Stimulated activated CD8-positive, alpha-beta memory T cell treated with anti-CD3 and anti-CD28 coated beads, Interleukin-4, amount 100 ng/mL, for 1 hour (primary cell): ENCODE measurements at places on chromosomes 4 and X.

GRCh38 chrX:37454537-37455285 is 105.5 kb downstream of the PRRG1 start:
- no peak for DNase-seq

DNA sequence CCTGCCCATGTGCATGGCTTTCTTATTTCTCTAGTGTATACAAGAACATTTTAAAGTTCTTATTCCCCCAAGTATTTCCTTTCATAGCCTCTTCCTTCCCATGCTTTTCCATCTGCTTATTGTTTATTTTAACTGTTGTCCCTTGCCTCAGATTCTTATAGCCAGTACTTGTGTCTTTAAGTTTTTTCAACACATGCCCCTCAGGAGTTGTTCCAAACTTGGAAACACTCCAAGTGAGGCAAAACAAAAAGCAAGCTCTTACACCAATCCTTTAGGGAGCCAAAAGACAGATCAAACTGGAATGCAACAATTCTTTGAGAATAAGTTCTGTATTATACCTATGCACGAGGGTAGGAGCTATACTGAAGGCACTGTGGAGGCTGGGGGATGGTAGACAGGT is 222.0 kb upstream of the STK26 start:
- DNase-seq: no peak

DNA sequence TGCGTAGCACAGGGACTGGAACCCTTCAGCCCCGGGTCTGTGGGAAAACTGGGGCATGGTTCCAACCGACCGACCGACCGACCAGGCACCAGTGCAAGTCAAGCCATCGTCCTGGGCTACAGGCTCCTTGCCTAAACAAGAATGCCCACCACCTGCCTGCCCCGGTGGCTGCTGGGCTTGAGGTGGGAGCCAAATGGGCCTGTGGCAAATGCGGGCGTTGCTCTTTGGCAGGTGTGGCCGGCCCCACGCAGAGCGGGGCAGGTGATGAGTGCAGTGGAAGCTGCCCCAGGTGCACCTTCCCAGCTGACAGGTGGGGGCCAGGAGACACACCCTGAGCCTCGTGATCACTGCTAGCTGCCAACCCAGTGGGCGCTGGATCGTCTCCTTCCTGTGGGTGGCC is 77.9 kb downstream of the MTMR1 start:
- DNase-seq: no peak

DNA sequence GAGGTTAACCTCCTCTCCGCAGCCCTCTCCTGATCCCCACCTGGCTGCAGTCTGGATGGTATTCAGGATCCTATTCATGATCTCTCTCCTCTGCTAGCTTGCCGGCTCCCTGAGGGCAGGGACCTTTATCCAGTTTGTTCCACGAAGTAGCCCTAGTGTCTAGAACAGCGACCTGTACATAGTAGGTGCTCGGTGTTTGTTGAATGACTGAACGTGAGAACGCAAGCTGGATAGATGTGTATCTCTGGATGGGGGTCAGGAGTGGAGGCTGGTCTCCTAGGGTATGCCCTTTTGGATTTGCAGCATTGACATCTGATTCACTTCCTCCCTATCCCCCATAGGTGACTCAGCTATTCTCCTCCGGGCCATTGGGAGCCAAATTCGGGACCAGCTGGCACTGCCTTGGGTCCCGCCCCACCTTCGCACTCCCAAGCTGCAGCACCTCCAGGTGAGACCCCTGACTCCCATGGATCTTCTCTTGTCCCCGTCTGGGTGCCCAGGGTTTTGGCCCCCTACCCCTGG is 7.3 kb downstream of the CCDC22 start:
- no peak for DNase-seq

- DNase-seq: no peak
These were observed 65.7 kb upstream of the TTC29 start for GRCh38 chr4:147011411-147011810.

DNA sequence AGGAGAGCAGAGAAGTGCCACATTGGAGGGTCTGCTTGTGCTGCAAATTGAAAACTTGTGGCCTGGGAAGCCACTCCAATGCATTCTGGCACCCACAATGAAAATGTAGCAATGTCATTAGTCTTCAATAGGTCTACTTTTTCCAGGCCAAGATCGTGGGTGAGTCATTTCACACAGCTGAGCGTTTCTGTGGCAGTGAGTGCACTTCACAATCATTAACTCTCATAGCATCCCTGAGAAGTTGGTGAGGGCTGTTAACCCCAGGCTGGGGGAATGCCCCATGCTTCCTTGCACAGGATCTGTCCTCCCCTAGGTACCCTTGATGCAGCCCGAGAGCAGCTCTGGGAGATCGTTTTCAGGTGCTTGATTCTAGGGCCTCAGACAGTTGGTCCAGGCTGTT is 196.8 kb upstream of the ATP6AP2 start:
- no peak for DNase-seq

GRCh38 chr4:7371210-7371941 is 63.4 kb downstream of the PSAPL1 start:
- DNase-seq: no peak

- DNase-seq: no peak
These were observed 545.3 kb upstream of the FAT1 start for GRCh38 chr4:187268940-187269339.

- no peak for DNase-seq
These were observed 19.8 kb upstream of the TASL start for GRCh38 chrX:30597216-30598012.

GRCh38 chrX:15207994-15208393 is 61.9 kb downstream of the ASB9 start:
- no peak for DNase-seq

GRCh38 chrX:108701633-108702032 is 34.7 kb downstream of the IRS4 start:
- DNase-seq: no peak

DNA sequence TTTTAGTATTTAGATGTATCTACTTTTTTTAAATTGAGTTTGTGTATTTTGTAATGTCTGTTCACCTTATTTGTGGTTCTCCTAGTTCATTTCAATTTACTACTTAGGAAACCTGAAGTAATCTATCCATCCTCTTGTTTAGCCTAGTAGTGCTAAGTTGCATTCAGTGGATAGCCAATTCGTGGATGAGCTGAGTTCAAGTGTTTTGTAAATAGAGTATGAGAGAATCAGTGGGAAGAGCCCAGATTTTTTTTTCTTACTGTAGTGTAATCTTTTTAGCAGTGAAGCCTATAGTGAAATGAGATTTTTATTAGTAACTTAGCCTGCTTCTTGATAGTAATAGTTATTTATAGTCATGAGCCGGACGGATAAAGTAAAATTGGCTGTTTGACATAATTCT is 21.7 kb downstream of the STAG2 start:
- DNase-seq: no peak

- no peak for DNase-seq
These were observed 41.8 kb upstream of the SORBS2 start for GRCh38 chr4:185853841-185854240.

- no peak for DNase-seq
These were observed 16.2 kb upstream of the CA5B start for GRCh38 chrX:15721911-15722310.

GRCh38 chr4:15003891-15004738 is 1.8 kb downstream of the CPEB2 start:
- DNase-seq: peak; percentile 13

DNA sequence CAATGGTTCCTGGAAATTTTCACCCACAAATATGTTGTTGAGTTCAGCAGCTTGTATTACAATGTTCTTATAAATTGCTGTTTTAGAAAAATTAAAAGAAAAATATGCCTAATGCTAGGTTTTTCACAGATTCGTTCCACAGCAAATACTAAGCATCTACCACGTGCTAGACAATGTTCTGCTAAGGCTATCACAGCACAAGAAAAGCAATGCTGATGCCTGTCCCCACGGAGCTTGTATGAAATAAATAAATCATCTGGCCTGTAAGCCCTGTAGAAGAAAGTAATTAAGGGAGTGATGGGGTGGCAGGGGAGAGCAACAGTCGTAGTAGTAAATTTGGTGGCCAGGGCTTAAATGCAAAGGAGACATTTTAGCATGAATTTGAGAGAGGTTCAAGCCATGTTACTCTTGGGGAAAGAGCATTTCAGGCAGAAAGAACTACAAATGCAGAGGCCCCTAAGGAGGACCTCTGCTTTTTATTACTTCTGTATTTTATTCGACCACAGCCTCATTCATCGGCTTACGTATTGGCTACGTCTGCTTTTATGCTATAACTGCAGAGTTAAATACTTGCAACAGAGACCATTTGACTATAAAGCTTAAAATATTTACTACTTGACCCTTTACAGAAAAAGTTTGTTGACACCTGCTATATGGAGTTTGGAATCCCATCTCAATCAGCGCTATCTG is 36.3 kb downstream of the ARAP2 start:
- no peak for DNase-seq

DNA sequence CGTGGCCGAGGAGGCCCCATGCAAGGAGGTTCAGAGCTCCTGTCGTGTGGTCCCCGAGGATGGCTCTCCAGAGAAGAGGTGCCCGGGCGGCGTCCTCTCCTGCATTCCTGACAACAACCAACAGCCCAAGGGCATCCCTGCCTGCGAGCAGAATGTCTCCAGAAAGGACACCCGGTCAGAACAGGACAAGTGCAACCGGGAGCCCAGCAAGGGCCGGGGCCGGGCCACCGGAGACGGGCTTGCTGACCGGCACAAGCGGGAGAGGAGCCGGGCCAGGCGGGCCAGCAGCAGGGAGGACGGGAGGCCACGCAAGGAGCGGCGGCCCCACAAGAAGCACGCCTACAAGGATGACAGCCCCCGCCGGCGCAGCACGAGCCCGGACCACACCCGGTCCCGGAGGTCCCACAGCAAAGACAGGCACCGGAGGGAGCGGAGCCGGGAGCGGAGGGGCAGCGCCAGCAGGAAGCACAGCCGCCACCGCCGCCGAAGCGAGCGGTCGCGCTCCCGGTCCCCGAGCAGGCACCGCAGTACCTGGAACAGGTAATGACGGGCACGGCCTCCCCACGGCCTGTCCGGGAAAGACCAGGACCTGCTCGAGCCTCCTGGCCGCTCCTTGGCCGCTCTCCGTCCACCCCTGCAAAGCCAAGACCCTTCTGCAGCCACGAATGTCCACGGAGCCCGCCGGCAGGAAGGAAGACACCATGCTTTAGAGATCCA is 9.8 kb downstream of the AKAP17A start:
- no peak for DNase-seq

DNA sequence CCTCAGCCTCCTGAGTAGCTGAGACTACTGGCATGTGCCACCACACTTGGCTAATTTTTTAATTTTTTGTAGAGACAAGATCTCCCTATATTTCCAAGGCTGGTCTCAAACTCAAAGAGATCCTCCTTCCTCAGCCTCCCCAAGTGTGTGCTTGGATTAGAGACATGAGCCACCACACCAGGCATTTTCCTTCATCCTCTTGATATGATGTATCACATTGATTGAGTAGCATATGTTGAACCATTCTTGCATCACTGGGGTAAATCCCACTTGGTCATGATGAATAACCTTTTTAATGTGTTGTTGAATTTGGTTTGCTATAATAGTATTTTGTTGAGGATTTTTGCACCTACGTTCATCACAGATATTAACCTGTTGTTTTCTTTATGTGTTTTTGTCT is 24.2 kb upstream of the PPM1K start:
- DNase-seq: no peak

GRCh38 chrX:51568586-51568985 is 50.1 kb downstream of the CENPVL3 start:
- DNase-seq: no peak

DNA sequence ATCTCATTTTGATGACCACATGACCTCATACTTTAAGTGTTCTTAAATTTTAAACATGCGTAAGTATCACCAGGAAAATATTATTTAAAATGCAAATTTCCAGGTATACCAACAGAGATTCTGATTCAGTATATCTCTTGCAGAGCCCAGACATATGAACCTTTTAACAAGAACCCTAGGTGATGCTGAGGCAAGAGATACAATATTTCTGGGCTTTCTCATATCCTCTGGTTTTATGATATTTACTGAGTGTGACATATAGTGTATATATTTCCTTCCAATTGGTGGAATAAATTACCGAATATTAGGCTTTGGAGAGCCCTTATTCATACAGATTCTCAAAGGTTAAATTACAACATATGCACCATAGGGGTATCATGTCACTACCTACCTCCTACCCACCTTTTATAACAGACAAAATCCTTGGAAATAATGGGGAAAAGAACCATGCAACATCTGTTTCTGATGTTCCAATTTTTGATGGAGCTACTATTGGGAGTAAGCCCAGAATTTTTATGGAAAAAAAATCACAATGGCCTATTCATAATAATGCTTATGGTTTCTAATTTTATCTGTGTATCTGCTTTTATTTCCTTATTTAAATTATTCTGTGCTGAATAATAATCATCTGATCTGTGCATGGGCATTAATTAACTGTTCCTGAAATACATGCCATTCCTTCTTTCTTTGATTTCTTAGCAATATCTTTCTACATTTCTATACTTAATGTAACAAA is 27.1 kb downstream of the KCTD8 start:
- DNase-seq: no peak

DNA sequence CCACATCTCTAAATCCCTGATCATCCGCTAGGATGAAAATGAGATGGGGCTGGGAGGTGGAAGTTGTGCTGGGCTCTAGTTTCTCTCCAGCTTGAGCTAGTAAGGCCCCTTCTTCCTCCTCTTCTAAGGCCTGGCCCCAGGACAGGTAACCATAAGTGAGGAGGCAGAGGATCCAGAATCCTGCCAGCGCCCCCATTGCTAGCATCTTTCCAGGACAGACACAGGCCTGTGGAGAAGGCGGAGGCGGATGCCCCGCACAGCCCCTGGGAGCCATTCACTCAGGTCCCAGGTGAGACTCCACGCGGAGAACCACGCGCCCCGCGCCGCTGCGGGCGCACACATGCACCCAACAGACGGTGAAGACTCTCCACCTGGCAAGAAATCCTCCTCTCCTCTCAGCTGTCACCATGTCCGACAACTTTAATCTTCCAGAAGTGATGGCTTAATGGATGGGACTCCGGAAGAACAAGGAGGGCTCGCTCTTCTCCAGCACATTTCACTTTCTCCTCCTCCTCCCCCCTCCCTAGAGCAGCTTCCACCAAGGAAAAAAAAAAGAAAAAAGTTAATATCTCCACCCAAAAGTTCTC is 793 bp downstream of the ARSJ start:
- no peak for DNase-seq

GRCh38 chr4:80434238-80434637 is 98.7 kb downstream of the CFAP299 start:
- no peak for DNase-seq

GRCh38 chrX:16240231-16240905 is 73.1 kb downstream of the MAGEB17 start:
- no peak for DNase-seq

DNA sequence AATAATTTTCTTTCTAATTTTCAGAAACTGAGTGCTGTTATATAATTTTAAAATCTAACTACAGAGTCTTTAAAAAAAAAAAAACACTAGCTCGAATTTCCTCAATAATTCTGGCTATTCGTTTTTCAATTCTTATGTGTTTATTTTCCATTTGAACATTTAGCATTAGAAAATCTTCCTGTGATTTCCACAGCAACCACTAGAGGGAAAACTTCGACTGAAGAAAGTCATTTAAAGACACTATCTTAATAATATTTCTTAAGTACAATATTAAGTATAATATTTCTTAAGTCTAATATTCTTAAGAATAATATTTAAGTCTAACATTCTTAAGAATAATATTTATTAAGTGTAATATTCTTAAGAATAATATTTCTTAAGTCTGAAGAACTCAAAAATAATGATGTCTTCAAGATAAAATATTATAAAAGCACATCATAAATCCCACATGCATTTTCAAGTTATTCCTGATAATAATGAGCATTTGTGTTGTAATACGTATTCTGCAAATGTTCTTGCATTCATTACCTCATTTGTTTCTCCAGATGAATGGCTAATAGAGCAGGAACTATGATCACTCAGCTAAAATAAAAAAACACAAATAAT is 118.4 kb upstream of the WDR17 start:
- no peak for DNase-seq

GRCh38 chr4:140252141-140252741 is 98.3 kb upstream of the MAML3 start:
- no peak for DNase-seq
